ENCODE measurements at places on chromosomes 16 and 17.

DNA sequence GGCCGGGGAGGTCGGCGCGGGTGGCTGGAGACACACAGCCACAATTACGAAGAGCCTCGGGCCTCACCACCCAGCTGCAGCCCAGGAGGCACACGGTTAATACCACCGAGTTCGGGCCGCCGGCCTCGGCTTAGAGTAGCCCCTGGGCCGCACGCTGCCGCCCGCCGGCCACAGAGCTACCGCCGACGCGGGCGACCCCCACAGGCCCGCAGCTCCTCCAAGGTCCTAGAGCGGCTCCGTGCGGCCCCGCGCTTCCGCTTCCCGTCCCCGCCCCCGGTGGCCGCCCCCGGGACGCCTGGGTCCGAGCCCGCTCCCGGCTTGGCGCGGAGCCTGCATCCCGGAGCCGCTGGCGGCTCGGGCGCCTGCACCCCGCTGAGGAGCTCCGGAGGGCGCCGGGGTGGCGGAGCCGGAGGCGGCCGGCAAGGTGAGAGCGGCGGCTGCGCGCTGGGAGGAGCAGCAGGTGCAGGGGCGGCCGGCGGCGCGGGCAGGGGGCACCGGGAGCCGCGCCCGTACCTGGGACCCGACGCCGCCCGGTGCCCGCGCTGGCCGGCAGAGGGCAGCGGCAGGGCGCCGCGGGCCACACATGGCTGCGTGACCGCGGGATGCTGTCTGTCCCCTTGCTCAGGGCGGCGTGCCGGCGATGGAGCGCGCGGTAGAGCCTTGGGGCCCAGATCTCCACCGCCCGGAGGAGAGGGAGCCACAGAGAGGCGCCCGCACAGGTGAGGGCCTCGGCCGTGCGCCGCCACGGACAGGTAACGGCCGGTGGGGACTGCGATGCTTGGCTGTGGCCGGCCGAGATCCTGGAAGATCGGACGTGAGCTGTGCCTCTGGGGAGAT lies at the start of gene ZNF48:
Gene ZNF48, plus strand, starts transcription at position 266 of the 837 bp plus-strand sequence. Its CDS starts 375 bp downstream, at position 641.
- peak; percentile 91 for DNase-seq

DNA sequence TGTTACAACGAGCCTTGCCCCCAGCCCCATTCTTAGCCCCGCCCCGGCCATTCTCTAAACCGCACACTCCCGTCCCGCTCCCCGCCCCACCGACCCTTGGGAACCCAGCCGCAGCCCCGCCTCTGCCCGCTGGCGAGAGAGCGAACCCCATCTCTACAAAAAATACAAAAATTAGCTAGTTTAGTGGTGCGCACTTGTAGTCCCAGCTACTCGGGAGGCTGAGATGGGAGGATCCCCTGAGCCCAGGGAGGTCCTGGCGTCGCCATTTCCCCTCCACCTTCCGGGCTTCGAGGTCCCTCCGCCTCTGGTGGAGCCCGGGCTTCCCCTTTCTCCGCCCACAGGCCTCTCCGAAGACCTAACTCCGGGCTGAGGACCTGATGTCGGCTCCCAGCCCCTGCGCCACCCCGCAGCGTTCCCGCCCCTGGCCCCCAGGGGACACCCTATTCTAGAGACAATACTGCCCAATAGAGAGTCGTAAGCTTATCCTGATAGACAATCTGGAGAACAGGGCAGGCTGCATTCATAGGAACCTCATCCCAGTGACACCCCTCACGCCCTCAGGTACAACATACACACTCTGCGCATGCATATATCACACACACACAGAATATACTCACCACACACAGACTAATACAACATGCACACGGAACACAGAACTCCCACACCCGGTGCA lies 480 bp upstream of the PROCA1 start:
- peak; percentile 69 for DNase-seq

DNA sequence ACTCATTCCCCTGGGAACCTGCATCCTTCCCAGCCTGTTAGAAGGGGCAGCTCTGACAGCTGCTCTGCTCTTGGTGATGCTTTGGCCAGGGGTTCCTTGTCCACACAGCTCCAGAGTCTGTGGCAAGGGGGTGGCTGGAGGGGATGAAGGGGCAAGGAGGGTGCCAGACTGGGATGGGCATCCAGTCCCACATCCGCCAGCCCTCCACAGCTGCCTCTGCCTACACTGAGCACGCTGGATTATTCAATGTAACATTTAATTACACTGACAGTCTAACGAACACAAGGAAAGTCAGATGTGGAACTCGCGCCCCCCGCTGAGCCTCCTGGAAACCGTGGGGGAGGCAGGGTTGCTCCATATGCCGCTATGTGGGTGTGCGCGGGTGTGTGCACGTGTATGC lies 101.1 kb downstream of the C16orf78 start:
- no peak for DNase-seq

- no peak for DNase-seq
Observed at GRCh38 chr16:87140211-87141200, 176.7 kb downstream of the C16orf95 start.

DNA sequence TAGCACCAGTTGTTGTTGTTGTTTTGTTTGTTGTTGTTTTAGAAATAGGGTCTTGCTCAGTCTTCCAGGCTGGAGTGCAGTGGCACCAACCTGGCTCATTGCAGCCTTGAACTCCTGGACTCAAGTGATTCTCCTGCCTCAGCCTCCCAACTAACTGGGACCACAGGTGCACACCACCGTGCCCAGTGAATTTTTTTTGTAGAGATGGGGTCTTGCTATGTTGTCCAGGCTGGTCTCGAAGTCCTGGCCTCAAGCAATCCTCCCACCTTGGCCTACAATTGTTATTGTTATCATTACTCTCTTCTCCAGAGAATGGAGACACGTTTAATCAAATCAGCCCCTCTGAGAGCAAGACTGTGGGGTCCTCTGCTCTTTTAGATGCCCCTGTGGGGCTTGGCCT lies 42.7 kb upstream of the EMP2 start:
- DNase-seq, result no peak

- peak; percentile 46 for DNase-seq
Observed at GRCh38 chr17:56891751-56892150, 22.1 kb downstream of the TRIM25 start.

GRCh38 chr17:77553459-77554066 lies 404.9 kb upstream of the TNRC6C start:
- no peak for DNase-seq

GRCh38 chr17:43713494-43714162 lies 45.0 kb downstream of the SOST start:
- DNase-seq, result no peak

DNA sequence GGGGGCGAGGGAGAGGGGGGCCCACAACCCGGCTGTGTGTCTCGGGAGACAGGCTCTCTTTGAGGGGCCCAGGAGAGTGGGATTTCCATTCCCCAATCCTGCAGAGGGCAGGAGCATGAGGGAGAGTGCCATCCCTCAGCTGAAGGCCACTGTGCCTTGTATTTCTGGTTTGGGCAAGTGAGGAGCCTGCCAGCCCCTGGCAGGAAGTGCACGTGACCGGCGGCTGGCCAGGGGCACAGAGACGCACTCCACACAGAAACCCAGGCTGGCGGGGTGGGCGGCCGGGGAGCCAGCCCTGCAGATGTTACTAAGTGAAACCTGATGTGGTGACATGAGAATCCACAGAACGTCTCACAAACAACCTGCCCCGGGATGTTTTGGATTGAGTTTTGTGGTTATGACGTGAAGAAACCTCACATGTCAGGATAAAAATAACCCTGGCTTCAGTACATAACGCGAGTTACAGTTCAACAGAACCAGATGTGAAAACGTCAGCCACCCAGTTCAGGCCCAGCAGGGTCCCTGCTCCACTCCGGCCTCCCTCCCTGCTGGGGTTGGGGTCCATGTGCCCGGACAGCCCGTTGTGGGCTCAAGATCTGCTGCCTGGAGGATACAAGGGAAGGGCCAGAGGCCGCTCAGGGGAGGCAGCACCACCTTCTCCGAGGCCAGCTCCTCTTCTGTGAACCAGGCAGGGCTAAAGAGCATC lies 51.7 kb upstream of the MTSS2 start:
- DNase-seq, result no peak

GRCh38 chr17:38326996-38327792 lies 16.6 kb downstream of the GPR179 start:
- DNase-seq, result no peak

DNA sequence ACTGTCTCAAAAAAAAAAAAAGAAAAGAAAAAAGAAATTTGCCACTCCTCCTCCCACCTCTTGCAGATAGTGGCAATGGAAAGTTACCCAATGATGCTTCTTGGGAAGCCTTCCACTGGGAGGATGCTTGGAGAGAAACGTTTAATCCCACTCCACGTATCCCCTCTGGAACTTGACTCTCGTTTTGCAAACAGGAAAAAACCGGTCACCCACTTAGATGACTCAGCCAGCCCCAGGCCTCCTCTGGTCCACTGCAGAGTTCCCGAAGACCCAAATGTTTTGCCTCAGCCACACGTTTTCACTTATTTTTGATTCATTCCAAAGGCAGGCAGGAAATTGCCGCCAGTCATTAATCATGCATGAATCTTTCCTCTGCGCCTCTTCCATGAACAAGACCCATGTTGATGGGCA lies 9.3 kb upstream of the TNFRSF17 start:
- DNase-seq, result peak; percentile 37

DNA sequence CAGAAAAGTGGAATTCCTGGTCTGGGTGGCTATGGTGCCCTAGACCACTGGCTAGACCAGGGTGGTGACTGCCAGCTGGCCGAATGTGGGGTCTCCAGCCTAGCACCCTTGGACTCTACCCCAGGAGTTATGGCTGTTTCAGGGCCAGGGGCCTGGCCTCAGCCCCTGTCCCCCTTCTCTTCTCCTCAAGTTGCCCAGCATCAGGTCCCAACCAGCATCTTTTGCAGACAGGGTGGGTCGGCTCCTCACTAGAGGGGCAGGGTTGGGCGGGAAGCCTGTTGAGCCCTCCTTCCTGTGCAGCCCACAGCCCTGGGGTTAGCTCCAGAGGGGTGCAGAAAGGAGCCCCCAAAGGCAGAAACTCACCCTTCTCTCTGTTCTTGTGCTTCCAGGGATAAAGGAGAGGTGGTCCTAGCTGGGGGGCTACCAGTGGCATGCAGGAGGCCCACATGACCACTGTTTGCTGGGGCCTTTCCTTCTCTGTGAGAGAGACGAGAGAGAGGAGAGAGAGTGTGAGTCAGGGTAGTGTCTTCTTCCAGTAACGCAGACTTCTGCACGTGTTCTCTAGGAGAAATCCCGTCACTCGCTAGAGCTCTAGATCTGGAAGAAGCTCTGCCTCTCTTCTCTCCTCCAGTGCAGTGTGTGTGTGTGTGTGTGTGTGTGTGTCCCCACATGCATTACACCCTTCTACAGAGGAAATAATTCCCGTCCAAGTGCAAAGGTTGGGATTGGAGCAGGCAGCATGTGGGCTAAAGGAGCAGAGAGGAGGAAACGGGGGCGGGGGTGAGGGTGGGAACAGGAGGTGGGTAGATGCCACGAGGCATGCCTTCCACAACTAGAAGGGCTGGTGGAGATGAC lies 209.4 kb downstream of the SEC14L1 start:
- DNase-seq, result no peak

- DNase-seq, result no peak
Observed at GRCh38 chr17:50317121-50317520, 28.8 kb upstream of the XYLT2 start.

- no peak for DNase-seq
Observed at GRCh38 chr16:82322177-82322576, 152.2 kb upstream of the MPHOSPH6 start.

GRCh38 chr16:84532291-84532724 lies 27.8 kb upstream of the MEAK7 start:
- DNase-seq, result peak; percentile 94

GRCh38 chr16:57390636-57391295 lies 13.8 kb upstream of the CCL17 start:
- no peak for DNase-seq

GRCh38 chr16:24382762-24383407 lies 126.8 kb downstream of the CACNG3 start:
- DNase-seq, result no peak

DNA sequence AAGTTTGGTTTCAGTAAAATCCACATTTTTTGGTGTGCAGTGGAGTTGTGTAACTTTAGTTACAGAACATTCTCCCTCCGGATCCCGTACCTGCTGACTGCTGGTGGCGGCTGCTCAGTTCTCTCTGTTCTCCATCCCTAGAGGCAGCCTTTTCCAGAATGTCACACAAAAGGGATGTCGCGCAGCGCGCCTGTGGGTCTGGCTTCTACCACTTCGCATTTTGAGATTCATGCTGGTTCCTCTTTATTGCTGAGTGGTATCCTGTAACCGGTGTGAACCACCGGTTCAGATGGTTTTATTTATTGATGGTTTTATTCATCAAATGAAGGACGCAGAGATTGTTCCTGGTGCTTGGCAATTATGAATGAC lies 981 bp upstream of the CEP131 start:
- peak; percentile 57 for DNase-seq

DNA sequence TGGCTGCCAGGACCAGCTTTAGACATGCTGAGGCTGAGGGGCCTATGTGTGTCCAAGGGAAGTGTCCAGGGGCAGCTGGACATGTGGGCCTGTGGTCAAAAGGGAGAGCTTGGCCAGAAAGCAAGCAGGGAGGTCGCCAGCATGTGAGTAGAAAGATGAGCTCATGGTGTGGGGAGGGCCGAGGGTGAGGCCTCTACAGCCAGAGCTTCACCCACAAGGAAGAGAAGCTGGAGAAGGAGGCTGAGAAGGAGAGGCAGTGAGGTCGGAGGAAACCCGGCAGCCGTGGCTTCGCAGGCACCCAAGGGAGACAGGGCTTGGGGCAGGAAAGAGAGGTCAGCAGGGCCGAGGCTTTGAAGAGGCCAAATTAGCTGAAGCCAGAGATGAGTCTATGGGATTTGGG lies 4.0 kb upstream of the HSD11B2 start:
- DNase-seq, result no peak

- DNase-seq, result peak; percentile 48
Observed at GRCh38 chr16:77780378-77780837, 8.0 kb upstream of the VAT1L start.

DNA sequence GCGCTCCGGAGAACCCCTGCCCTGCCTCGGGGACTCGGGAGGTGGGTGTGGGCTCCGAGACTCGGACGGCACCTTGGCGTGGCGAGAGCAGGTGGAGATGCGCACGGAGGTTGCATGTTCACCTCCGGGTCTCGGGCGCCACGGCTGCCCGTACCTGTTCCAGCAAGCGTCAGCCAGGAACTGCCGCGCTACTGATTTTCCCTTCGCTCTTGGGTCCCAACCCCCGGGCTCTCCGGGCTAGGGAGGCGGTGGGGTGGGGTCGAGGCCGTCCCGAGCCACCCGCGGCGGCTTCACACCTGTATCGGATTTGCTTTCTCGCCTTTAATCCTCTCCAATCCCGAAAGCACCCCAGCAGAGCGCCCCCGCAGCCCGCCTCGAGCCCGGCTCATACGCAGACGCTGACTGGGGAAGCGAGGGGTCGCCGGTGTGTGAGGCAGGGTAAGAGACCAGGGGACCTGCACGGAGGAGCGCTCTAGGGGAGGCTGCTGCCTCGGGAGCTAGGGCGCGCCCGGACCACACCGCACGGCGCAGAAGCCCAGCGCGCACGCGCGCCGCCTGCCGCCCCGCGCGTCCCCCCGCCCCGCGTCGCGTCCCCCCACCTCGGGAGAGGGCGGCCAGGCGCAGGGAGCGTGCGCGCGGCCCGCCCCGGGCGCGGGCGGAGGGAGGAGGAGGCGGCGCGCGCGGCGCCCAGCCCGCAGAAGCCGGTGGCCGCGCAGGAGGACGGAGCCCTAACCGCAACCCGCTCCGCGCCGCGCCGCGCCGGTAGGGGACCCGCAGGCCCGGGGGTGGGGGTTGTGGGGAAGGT lies at the start of gene DUSP14:
Gene DUSP14, plus strand, starts transcription at position 695 of the 805 bp plus-strand sequence. CDS start 22,382 bp downstream, outside the sequence.
- peak; percentile 76 for DNase-seq

DNA sequence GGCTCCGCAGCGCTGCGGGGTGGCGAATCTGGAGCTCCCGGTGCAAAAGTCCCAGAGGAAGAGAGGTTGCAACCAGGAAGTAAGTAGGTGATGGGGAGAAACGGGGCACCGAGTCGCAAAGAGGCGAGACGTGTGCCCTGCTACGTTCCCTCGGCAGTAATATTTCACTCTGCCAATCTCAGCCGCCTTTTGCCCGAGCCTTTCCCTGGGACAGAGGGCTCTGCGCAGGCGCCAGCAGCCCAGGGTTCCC lies at the start of gene NR1D1:
Gene NR1D1, minus strand, starts transcription at position 171 of the 250 bp plus-strand sequence. CDS start 495 bp downstream, outside the sequence.
- DNase-seq, result no peak

- DNase-seq, result peak; percentile 84
Observed at GRCh38 chr16:87678618-87679017, 76.3 kb downstream of the JPH3 start.
